ENCODE measurements at places on chromosomes 3 and 15.

- DNase-seq, result no peak
Observed at GRCh38 chr15:59222906-59223550, 16.4 kb downstream of the LDHAL6B start.

DNA sequence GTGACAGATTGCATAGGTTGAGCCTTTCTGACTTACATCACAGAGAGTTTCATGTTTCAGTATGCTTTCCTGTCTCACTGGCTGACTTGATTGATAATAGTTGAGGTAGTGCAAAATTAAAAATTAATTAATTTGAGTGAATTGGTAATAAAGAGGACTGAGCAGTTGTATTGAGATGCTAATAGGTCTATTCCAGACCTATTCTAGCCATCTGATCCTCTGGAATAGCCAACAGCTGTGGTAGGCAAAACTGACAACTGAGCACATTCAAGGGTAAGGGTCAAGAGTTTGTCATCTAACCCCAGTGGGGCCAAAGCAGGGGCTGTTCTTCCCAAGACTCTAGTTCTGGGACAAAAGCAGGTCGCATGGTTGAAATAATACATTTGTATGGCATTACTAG, 132.4 kb downstream of the EPHA3 start:
- DNase-seq, result no peak

DNA sequence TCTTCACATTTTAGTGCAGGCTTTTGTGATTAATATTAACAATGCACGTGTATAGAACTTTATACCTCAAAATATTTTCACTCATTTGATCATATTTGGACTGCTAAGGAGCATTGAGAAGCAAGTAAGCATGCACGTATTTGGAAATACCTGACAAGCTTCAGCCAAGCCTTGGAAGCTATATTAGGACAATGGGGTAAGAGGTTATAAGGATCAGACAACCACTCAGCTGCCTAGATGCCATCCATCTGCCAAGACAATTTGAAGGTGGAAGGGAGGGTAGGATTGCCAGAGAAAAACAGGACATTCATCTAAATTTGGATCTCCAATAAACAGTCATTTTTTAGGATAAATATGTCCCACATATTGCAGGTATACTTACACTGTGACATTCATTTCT, 394.9 kb upstream of the CFAP20DC start:
- DNase-seq, result no peak

GRCh38 chr3:112138219-112138969, 5.3 kb upstream of the GCSAM start:
- DNase-seq, result no peak

GRCh38 chr3:163056874-163057497, 1560.4 kb downstream of the OTOL1 start:
- no peak for DNase-seq

DNA sequence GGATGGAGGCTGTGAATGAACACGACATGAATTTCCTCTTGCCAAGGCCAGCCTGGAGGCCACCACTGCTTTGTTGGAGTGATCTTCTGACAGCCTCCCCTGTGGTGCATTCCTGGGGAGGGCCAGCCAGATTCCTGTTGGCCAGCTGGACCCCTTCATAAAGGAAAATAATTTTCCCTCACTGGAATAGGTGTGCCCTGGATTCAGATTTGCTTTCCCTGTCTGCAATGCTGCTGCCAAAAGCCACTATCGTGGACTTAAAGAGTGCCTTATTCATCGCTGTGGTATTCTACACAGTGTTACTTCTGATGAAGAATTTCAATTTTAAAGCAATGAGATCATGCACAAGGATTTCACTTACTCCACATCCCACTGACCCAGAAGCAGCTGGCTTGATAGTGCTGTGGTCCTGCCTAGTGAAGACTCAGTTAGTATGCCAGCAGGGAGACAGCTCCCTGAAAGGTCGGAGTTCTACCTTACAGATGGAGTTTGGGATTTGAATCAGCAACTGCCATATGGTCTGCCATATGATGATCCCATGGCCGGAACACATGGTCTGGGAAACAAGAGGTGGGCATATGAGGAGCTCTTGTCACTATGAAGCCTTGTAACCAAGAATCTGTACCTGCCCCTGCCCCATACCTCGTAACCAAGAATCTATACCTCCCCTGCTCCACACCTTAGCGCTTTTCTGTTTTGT, 145.2 kb downstream of the KLF13 start:
- DNase-seq, result no peak

DNA sequence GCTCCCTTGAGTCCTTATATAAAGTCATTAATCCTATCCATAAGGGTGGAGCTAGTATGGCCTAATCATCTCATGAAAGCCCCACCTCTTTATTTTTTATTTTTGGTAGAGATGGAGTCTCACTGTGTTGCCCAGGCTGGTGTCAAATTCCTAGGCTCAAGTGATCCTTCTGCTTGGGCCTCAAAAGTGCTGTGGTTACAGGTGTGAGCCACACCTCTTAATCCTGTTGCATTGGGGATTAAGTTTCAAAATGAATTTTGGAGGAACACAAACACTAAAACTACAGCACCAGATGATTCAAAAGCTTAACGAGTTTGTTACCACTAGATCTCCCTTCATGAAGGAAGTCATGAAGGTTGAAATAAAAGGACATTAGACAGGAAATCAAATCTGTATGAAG, 27.7 kb downstream of the RAB7A start:
- DNase-seq, result no peak

DNA sequence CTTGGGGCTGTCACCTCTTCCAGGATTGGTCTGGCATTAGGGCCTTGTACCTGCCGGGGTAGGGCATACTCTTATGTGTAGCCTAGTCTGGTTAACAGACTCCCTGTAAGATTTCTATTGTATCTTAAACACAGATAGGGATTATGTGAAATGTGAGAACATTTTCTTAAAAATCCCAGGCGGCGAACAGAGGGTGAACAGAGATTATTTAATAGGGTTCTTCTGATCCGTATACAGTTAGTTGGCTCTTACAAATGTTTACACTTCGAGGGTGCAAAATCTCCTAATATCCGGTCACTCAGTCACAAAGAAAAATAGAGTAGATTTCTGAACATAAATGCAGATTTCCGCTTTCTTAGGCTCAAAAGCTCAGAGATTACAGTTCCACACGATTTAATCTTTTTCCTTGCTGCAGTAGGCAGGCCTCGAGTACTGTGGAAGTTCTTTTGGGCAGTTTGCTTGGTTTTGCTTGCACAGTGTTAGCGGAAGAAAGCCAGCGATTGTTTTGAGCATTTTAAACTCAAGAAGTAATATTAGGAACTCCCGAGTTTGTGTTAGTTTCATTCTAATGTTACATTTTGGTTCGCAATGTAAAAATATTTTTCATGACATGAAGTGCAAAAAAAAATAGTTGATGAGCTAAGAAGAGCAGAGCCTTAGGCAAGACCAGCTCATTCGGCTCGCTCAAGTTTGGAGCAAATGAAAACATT, 993 bp downstream of the PLCL2 start:
- DNase-seq, result no peak

GRCh38 chr3:50370594-50370993, 11.3 kb upstream of the TMEM115 start:
- no peak for DNase-seq

DNA sequence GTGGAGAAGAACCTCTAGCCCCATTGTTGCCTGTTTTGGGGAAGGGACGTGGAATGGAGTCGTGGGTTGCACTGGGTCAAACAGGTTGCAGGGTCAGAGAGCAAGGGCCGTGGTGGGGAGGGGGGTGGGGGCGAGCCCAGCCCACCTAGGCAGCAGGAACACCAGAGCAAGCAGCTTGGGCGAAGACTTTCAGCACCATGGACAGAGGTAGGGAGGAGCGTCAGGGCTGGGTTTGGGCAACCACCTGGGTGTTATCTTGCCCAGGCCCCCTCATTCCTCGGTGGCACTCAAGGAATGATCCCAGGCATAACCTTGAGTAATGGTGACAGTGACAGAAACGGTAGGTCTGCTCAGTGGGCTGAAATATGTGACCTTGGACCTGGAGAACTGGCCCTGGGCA, 45.9 kb upstream of the TMEM115 start:
- no peak for DNase-seq

DNA sequence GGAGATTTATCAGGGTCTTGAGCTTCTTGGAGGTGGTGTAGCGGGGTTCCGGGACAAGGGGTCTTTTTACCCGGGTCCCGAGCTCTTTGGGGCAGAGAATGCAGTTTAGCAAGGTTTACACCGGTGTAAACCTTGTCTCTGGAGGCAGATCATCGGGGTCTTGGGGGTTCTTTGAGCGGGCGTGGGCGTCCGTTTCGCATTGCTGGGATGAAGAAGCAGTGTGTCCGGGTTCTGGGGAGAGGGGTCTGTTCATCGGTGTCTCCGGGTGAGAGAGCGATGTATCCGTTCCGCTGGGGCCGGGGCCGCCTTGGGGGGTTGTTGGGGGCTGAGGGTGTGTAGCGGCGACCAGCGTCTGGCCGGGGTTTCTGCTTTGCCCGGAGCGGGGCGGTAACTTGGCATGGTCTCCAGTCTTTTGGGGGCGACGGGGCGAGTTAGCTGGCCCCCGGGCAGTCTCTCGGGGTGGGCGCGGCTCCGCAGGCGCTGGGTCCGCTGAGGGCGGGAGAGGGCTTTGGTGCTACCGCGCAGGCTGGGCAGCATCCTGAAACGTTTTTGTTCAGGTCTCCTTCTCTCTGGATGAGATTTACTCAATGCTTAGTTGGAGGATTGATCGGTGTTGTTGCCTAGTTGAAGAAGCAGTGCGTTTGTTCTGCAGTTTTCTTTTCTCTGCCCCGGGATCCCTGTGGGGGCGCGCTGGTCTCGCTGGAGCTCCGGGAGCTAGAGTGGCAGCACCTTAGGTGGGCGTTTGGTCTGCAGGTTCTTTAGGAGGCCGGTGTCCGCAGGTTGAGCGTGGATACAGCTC, 843 bp downstream of the GLCE start:
- peak; percentile 63 for DNase-seq

GRCh38 chr3:107894998-107895397, 195.8 kb downstream of the CD47 start:
- no peak for DNase-seq

GRCh38 chr3:40911928-40912327, 287.4 kb upstream of the CTNNB1 start:
- no peak for DNase-seq

DNA sequence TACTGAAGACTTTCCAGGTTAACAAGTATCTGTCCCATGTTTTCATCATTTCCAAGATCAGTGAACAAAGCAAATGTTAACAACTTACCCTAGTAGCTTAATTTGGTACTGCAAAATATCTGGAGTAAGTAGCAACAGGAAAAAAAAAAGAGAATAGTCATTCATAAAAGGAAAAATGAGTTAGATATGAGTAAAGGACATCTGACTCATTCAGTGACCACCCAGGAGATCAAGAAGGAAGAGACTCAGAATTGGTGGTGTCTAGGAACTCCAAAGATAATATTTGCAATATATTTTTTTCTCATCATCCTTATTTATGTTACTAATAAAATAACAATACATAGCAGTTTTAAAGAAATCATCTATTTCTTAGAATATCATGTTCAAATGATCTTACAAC, 253.8 kb upstream of the COL8A1 start:
- DNase-seq, result no peak

DNA sequence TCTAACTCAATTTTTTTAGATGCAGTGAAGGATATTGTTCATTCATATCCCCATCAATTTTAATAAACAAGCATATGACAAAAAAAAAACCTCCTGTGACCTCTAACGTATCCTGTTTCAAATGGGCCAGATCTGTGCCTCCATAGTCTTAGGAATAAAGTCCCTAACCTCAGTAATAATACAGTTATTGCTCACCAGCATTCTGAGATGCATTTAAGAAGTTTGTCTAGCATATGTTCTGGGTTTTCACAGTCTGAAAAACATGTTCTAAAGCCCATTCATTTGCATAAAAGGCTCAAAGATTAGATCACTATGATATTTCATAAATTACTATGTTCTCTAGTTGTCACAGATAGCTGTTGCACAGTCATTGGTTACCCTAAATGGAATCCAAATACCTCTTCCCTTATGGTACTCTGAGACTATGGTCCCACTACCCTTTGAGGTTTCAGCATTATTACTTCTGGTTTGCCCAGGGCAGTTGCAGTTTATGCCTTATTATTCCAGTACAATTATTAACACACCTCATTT, 190.1 kb downstream of the ZIC4 start:
- no peak for DNase-seq

- DNase-seq, result peak; percentile 35
Observed at GRCh38 chr15:80160570-80161156, 7.9 kb downstream of the FAH start.

DNA sequence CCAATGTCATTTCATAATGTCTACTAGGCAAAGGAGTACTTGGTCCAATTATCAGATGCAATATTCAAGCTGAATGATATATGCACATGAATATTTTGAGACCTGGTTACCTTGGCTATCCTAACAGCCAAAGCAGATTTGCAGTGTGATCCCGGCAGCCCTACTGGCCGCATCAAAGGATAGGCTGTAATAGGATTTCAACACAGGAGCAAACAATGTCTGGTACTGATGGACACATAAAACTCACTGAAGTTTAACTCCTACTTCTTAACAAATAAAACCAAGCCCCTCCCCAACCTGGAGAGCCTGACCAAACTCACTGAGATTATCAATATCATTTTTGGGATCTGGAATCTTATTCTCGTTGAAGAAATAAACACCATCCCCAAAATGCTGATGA, 130.2 kb downstream of the FOXP1 start:
- DNase-seq, result no peak

DNA sequence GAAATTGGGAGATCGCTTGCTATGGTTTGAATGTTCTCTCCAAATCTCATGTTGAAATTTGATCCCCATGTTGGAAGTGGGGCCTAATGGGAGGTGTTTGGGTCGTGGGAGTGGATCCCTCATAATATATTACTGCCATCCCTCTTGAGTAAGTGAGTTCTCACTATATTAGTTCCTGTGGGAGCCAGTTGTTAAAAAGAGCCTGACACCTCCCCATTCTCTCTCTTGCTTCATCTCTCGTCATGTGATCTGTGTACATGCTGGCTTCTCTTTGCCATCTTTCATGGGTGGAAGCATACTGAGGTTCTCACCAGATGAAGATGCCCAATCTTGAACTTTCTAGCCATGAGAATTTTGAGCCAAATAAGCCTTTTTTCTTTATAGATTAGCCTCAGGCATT, 43.0 kb upstream of the IL20RB start:
- no peak for DNase-seq

- no peak for DNase-seq
Observed at GRCh38 chr3:19171794-19172193, 23.5 kb downstream of the KCNH8 start.

DNA sequence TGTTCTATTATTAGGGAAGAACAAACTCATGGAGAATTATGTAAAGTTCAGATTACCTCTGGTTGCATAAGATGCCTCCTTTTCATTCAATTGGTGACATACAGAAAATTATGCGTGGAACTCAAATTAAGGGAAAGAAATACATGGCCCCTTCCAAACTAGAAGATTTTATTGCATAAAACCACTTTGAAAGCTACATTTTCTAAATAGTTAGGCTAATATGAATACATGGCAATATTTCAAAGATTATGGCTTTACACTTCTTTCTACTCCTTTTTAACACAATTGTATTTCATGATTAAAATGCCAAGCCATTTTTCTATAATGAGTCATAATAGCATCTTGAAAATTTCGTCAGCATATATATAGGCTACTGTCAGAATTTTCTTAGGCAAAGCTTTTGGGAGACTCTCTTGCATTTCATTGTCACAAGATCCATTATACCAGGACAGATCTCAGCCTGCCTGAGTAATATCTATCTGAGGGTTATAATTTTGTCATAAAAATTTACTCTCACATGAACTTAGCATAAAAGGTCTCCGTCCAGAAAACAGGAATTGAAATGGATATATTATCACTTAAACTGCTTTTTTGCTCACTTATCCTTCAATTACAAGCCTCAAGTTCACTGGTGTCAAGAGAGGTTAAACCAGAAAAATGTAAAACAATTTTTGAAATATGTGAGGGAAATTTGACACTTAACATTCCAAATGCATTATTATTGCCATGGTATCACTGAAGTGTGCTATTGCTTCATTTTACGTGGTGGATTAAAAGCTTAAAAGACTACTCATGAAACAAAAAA, 37.1 kb downstream of the CPA3 start:
- DNase-seq, result no peak

Measured in ovary (tissue), 10 donors.